HFFc6 (cell line): ENCODE measurements at places on chromosomes 2 and 18. TPM values are rescaled to one million over a fixed set of nuclear protein-coding genes. Genes with fewer than 3 reads are reported as not detected.

ANKRD62 gene
- not detected in 3 replicates for total RNA-seq

DNA sequence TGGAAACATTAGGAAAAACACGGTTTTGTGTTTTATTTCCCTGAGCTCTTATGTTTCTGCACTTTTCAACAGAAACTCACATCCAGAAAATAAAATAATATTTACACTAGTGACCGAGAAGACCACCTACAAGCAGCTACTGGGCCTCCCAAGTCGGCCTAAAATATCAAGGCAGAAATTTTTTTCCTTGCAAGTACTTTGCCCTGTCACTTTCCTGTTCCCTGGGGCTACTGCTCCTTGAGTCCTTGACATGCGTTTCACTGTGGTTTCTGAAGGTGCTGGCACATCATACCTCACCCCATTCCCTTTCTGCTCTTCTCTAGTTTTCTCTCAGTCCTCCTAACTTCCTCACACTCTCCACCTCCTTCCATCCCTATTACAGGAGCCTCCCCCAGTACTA is 279.1 kb downstream of the AGPS start:
- DNase-seq = no peak

ACVR1 gene
- 42.5 to 45.3 TPM (median 44.0 TPM) in 3 replicates for total RNA-seq

GRCh38 chr2:128812183-128812940 is 493.7 kb upstream of the HS6ST1 start:
- DNase-seq = no peak

CKAP2L gene
- 14.3 to 34.7 TPM (median 24.9 TPM) in 3 replicates for total RNA-seq

DNA sequence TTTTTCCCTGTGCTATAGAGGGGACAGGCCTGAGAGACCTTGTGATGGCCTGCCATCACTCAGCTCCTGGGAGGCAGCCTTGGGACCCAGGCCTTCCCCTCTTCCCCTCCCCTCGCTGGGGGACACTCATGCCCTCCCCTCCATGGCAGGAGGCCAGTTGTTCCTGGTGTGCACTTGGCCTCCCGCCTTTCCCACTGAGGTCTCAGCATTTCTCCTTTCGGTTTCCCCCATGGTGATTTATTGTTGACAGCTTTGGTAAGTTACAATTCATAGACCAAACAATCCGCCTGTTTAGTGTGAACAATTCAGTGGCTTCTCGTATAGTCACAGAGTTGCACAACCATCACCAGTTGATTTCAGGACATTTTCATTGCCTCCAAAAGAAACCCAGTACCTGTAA is 10.2 kb upstream of the CNDP1 start:
- DNase-seq = no peak
